ENCODE measurements at places on chromosomes 11 and 22.

- no peak for DNase-seq
Measured at GRCh38 chr11:28966951-28967350, 858.8 kb downstream of the METTL15 start.

DNA sequence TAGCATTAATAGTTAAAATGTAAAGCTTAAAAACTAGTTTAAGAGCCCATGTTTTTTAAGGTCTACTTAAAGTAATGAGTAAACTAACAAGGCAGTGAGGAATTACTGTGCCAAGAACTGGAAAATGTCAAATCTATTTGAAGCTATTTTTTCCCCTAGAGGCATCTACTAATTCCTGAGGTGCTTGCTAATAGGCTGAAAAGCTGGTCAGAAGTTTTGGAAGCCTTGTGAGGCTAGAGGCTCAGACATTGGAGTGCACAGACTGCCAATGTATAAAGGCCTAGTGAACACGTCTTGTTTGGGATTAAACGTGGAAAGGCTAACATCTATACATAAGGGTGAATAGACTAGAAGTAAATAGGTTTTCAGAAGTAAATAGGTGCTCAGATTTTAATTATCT lies 136.5 kb upstream of the C11orf87 start:
- DNase-seq, result no peak

DNA sequence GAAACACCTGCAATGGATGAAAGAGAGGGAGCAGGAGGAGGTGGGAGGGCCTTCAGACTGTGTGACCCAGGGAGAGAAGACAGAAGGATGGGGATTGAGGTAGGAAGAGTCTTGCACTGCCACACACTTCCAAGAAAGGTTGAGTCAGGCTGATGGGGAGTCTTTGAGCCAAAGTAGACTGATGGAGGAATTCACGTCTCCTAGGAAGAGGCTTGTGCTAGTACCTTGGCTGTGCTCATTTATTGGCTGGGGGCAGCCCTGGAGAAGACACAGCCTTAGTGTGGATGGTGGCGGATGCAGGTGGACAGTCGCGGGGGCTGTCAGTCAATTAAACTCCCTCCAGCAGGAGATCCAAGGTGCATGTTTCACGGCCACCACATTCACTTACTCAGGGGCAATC lies 16.2 kb upstream of the ACCSL start:
- DNase-seq, result no peak

DNA sequence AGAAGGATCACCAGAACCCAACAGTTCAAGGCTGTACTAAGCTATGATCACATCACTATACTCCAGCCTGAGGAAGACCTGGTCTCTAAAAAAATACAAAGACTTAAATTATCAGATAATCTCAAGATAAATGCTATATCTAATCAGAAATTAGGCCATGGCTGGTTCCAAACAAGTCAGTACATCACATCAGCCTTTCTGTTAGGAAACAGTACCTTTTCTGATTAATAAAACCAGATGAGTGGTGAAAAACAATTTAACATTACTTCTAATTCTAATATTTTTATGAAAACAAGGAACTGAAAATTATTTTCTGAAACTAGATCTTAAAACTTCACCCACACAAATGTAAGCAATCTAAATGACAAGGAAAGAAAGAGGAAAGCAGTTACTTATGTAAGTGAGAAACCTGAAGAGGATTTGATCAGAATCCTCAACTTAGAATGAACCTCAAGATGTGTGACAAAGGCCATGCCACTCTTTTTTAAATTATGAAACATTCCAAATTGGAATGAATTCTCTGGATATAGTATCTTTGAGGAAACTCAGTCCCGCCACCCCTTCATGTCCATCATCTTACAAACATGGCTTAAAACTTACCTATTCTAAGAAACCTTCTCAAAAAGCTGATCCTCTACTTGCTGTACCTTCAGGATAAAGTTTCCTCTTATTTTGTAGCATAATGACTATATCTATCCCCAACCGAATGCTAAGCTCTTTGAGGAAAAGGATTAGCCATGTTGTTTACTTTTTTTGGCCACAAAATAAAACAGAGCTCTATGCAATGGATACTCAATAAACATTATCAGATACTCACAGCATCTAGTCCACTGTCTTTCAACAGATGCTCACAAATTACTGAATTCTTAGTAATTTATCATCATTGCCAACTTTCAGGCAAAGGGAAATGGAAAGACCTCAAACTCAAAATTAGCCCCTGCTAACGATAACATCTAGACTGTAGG lies 132.0 kb downstream of the MRTFA start:
- no peak for DNase-seq

DNA sequence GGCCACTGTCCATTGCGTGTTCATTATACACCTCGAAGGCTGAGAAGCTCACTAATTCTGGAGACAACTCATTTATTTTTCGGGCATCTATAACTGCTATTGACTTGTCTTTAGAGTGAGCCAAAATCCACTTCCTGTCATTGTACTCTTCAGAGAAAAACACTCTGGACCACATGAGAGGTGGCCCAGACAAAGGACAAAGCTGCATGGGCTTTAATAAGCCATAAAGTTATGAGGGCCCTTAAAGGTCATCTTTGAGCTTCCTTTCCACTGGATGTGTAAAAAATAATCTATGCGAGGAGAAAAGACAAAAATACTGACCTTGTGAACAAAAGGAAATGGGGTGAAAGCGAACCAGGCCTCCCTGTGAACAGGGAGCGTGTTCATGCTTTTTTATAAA lies 63.5 kb upstream of the ZC3H12C start:
- DNase-seq, result no peak

DNA sequence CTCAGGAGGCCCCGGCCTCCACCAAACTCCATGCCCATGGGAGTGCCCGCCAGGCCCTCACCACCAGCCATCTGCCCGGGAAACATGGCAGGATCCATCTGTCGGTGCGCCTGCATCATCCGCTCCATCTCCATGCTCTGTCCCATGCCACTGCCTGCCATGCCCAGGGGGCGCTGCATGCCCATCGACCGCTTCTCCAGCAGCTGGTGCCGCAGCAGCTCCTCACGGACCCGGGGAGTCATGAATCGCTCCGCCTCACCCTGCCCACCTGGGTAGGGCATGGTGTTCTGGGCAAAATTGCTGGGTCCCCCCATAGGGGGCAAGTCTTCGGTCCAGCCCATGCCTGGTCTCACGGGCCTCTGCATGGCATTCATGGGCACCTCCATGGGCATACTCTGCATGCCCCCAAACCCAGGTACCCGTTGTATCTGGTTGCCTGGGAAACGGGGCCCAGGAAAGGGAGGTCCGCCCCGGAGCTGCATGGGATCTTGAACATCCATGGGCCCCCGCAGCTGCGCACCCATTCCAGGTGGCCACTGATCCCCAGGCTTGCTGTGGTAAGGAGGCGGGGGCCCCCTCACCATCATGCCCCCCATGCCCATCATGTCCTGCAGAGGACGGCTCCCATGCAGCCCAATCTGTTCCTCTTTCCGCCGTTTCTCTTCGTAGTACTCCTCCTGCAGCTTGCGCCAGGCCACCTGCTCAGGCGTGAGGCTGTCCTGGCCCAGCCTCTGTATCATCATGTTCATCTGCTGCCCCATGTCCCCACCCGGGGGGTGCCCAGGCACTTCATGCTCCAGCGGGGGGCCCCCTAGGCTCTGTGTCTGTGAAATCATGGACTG lies 18.0 kb downstream of the CXCR5 start:
- no peak for DNase-seq

- DNase-seq, result no peak
Measured at GRCh38 chr11:61885784-61886580, 5.4 kb downstream of the FADS3 start.

GRCh38 chr11:567011-567628 lies 6.3 kb downstream of the RASSF7 start:
- DNase-seq, result no peak

GRCh38 chr11:70668204-70669202 lies 270.2 kb downstream of the CTTN start:
- no peak for DNase-seq

DNA sequence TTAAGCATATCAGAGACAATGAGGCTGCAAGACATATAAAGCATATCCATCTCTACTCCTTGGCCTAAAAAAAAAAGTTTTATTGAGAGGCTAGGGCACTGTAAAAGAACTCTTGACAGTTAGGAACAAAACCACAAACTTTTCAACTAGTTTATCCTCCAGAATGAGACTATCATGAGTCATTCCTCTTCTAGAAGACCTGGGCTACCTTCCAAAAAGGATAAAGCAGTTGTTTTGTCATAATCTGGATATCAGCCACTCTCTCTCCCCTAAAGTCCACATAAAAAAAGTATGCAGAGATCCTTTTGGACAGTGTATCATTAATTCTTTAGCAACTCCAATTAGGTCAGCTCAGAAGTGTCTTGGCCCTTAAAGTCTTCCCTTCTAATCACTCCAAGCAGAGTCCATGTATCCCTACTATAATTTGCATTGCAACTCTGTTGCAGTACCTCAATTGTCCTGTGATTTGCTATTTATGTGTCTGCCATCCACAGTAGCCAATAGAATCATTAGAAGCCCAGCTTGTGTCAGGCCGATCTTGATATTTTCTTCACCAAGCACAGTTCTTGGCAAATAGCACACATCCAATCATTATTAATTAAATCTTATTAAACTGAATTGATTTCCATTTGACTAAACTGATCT lies 10.4 kb downstream of the OR51T1 start:
- no peak for DNase-seq

- DNase-seq, result no peak
Measured at GRCh38 chr11:92819830-92820229, 149.6 kb upstream of the MTNR1B start.

DNA sequence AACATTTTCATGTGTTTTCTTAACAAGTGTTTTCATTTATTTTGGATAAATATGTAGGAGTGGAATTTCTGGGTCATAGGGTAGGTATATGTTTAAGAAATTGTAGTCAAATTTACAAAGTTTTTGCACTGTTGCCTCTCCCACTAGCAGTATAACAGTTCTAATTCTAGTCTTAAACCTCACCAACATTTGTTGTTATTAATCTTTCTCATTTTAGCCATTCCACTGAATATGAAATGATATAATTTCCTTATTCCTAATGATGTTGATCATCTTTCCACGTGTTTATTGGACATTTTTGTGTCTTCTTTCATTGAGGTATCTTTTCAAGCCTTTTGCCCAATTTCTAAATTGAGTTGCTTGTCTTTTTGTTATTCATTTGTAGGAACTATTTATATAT lies 62.0 kb downstream of the C11orf91 start:
- DNase-seq, result no peak

- DNase-seq, result no peak
Measured at GRCh38 chr11:17076517-17077239, 789 bp downstream of the RPS13 start.

GRCh38 chr11:60281485-60281884 lies 1.0 kb downstream of the MS4A4A start:
- DNase-seq, result no peak

DNA sequence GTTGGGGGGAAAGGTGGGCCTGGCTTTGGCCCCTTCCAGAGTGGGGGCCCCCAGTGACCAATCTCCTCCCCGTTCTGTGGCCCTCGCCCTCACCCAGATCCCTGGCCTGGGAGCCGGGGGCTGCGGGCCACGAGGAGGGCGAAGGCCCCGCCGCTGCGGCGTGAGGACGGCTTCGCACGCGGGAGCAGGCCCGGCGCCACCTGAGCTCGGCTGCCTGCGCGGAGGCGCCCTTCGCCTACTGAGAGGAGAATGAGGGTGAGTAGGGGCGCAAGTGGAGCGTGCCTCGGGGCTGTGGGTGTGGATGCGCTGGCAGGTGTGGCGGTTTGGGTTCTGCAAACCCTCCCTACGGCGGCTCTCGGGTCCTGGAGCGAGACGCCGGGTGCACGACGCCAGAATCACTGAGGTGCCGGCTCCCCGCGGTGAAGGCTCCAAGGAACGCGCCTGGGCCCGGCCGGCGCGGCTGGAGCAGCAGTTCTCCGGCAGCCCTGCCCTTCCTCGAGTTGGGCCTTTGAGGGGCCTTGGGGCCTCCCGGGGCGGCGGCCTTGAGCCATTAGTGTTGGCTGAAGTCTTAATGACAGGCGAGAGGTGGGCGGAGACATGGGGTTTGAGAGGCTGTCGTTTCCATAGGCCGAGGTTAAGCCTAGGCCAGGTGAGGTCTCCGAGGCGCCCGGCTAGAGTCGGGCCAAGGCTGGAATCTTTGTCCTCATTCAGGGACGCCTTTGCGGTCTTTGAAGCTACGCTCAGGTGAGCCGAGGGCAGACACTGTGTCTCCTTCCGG lies 65.3 kb downstream of the CTTN start:
- no peak for DNase-seq

DNA sequence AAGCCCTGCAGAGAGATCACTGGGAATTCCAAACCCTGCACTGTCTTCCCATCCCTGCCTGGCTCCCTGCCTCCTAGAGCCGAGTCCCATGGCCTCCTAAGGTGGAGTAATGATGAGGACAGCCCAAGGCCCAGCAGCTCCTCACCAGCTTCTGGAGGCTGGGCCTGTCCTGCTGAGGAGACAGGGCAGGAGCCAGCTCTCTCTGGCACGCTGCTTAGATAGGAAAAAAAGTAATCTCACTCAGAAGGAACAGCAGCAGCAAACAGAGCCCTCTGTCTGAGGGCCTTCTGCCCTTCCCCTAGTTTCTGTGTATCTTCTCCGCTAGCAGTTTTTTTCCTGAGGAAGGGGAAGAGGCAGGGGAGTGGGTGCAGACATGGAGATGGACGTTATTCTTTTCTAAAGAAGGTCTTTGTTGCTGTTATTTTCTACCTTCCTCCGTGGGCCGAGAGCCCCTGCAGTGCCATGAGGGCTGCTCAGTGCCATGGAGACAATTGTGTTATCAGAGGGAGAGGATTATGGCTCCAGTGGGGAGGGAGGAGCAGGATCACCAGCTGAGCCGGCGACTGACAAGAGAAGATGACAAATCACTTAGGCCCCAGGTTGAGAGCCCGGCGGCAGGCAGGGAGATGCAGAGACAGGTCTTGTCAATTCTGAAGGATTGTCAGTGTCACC lies 315.3 kb downstream of the BUD13 start:
- no peak for DNase-seq

- no peak for DNase-seq
Measured at GRCh38 chr11:125797641-125798040, 9.7 kb downstream of the PATE3 start.

All from CD4-positive, alpha-beta T cell treated with Interleukin-2 at 100 ng/mL for 4 hours (primary cell).